ENCODE measurements at places on chromosomes 6 and 20. TPM values are rescaled to one million over a fixed set of nuclear protein-coding genes. Genes with fewer than 3 reads are reported as not detected.

Gene MCCD1
- total RNA-seq: not detected

Gene PFDN6
- total RNA-seq: 69.2 TPM

Gene MAFB
- 0.09 TPM for total RNA-seq

Gene ECT2L
- total RNA-seq: not detected

Gene NFATC2
- 1.1 TPM for total RNA-seq

Gene SCUBE3
- total RNA-seq: 0.02 TPM

All from NCI-H460 (cell line).